ENCODE measurements at places on chromosomes 13 and 19.

GRCh38 chr19:44640518-44640917, 3.2 kb upstream of the PVR start:
- no peak for DNase-seq

DNA sequence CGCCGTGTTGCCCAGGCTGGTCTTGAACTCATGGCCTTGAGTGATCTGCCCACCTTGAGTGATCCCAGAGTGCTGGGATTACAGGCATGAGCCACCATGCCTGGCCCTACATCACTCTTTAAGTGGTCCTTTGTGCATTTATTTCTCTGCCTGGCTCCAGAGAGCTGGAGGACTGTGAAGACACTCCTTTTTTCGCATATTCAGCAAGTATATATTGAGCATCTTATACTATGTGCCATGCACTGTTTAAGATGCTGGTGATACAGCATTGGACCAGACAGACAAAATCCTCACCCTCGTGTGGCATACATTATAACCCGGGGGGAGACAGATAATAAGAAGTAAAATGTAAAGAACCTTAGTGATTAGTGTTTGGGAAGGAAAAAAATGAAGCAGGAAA, 66.8 kb upstream of the NPAS1 start:
- no peak for DNase-seq

GRCh38 chr19:33395561-33396550, 22.3 kb downstream of the CEBPG start:
- no peak for DNase-seq

GRCh38 chr13:42754801-42755510, 26.4 kb upstream of the FAM216B start:
- no peak for DNase-seq

- no peak for DNase-seq
Observed at GRCh38 chr13:38667526-38668109, 19.3 kb upstream of the FREM2 start.

- no peak for DNase-seq
Observed at GRCh38 chr13:39417643-39418042, 185.3 kb downstream of the LHFPL6 start.

DNA sequence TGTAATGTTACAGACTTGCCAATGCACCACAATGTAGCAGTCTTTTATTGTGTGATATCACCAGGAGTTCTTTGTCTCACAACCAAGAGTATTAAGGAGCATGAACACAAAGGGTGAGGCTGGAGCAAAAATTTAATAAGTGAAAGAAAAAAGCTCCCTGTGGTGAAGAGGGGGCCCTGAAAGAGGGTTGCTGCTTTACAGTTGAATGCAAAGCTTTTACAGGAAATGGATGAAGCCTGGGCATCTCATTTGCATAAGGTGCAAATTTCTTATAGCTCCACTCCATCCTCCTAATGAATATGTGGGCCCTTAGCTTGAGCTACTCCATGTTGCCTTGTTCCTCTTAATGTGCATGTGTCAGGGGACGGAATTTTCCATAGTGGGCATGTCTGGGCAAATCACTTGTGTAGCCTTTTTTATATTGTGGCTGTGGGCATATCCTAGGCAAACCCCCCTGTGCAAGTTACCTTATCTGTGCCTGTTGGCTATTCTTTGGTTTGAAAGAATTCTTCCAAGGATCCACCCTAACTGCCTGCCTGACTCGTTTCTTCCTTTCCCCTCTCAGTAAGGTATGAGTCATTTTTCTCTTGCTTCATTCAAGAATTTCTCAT, 45.3 kb upstream of the TRPC4 start:
- no peak for DNase-seq

- DNase-seq = no peak
Observed at GRCh38 chr13:91355826-91356710, 8.6 kb downstream of the MIR17HG start.

DNA sequence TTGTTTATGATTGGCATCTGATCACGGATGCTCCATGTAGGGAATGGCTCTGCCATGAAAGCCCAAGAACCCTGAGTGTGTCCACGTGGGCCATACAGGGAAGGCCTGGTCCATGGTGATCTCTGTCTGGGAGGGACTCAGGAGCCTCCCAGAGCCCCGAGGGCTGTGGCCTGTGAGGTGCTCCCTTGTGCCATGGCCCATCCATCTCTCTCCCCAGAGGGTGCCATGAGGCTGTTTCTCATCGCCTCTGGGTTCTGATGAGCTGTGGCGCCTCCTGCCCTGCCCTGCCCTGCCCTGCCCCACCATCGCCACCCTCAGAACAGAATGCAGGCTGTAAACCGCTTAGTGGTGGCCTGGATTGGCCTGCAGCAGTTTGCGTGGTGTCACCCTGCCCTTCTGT, 83.1 kb downstream of the ATP11A start:
- DNase-seq = no peak

GRCh38 chr13:27634231-27634630, 12.5 kb downstream of the POLR1D start:
- DNase-seq = no peak

DNA sequence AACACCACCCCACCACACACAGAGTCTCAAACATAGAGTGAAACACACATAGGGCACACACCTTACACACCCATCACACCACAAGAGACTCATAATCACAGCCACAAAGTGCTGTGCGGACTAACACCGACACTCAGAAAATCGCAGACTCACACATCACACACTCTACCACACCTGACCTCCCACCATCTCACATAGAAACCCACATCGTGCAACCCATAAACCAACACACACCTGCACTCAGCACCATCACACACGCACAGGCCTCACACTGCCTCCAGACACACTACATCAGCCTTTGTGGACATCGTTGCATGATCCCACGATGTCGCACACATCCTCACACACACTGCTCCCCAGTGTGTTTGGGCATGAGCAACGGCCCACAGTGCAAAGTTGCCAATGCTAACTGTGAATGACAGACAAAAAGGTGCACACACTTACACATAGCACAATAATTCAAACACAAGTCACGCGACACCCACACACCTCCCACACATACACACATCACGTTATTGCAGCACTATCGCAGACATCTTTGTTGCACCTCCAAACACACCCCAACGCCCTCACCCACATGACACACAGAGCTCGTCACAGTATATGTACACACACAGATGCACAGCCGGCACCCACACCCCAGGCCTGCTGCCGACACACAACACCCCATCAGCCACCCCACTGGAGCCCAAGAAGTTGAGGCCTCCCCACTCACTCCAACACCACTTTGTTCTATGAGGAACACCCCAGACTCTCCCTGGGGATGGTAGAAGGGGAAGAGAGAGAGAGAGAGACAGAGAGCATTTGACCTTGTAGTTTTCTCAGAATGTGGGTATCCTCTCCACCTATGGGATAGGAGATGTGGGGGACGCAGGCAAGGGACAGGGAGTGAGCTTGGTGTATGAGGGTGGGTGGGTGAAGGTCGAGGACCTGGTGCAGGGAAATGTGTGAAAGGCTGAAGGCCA, 1.2 kb upstream of the ATP1A3 start:
- DNase-seq = no peak

GRCh38 chr13:110010404-110011138, 224.2 kb upstream of the IRS2 start:
- DNase-seq = no peak

GRCh38 chr13:51714663-51715168, 89.2 kb downstream of the DHRS12 start:
- DNase-seq = no peak

- DNase-seq = no peak
Observed at GRCh38 chr13:54162069-54162468, 1133.5 kb downstream of the OLFM4 start.

GRCh38 chr19:56350416-56351045, 35.9 kb upstream of the ZSCAN5A start:
- DNase-seq = peak; percentile 43

GRCh38 chr19:38483016-38483630, 49.6 kb downstream of the RYR1 start:
- no peak for DNase-seq

GRCh38 chr19:47848823-47849473, 10.1 kb upstream of the TPRX2 start:
- no peak for DNase-seq

- DNase-seq = no peak
Observed at GRCh38 chr13:46899801-46900200, 2.9 kb upstream of the HTR2A start.

GRCh38 chr19:1253514-1254080, 5.2 kb downstream of the MIDN start:
- DNase-seq = peak; percentile 11

DNA sequence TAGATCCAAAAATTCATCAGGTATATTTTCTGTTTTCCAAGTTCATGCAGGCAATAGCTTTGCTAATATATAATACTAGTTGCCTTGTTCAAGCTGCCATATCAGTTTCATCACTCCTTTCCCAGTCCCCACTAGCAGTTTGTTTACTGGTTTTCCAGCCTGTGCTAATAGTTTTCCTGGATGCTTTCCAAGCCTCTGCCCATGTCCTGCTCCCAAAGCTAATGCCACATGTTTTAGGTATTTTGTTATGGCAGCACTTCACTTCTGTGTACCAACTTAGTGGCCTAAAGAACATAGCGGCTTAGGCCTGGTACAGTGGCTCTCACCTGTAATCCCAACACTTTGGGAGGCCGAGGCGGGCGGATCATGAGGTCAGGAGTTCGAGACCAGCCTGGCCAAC, 28.1 kb upstream of the ZNF527 start:
- no peak for DNase-seq

DNA sequence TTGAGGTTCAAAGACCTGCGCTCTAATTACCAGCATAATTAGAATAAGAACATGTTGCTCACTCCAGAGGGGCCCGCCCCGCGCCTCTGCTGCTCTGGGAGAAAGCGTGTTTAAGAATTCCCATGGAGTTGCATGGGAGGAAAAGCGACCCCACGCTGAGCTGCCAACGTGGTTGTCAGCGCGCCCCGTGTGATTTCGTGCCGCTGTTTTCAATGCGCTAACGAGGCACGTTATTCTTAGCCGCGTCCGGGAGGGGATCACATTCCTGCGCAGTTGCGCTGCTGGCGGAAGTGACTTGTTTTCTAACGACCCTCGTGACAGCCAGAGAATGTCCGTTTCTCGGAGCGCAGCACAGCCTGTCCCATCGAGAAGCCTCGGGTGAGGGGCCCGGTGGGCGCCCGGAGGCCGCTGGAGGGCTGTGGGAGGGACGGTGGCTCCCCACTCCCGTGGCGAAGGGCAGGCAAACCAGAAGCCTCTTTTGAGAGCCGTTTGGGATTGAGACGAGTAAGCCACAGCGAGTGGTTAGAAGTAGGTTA, 173.8 kb upstream of the SOX1 start:
- no peak for DNase-seq

DNA sequence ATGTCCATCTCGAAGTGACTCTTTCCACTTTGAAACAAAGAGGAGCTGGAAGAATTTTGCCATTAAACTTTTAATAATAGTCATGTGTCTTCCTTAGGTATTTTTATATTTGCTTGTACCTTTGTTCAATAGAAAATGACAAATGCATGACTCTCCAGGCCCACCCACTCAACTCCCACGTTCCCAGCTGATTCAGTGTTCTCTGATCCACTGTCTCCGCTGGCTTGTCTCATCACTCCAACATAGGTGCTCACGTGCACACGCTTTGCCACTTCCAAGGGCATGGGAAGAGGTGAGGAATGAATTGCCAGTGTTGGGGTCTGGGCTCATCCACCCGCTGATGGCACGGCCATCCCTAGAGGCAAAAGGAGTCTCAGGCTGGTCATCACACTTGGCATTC, 24.5 kb downstream of the RASL11A start:
- no peak for DNase-seq

- DNase-seq = no peak
Observed at GRCh38 chr19:48551437-48552302, at the start of gene SULT2B1. SULT2B1 (plus strand) TSS chr19:48552172; CDS start chr19:48552253, 81 bp downstream.

DNA sequence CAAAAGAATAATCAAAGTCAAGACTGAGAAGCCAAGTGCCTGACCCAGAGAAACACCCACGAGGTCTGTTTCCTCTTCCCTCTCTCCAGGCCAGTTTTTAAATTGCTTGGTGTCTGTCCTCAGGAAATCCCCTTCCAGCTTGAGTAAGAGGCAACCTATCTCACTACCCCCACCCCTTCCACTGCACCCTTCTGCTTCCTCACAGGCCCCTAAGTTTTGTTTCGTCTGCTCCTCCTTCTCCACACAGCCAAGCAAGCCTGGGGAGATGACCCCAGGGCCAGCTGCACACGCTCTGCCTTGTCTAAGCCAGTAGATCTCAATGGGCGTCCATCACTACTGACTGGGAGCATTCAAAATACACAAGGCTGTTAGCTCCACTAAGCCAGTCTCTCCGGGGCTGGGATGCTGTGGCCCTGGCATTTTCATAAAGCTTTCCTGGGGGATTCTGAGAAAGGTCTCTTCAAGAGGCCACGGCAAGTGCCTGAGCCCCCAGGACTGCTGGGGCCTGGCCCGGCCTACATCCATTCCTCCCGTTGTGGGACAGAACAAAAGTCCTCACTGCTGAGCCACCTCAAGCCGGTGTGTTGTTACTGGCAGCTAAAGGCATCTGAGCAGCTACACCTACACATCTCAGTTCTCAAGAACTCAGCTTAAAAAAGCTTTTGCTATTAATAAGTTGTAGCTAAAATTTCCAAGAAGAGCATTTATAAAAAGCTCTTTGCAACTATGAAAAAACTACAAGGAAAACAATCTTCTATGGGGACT, 14.9 kb upstream of the IL4I1 start:
- peak; percentile 42 for DNase-seq

- no peak for DNase-seq
Observed at GRCh38 chr19:13830114-13830740, 35.0 kb downstream of the ZSWIM4 start.

- no peak for DNase-seq
Observed at GRCh38 chr13:72295153-72295552, 428.1 kb upstream of the DACH1 start.

DNA sequence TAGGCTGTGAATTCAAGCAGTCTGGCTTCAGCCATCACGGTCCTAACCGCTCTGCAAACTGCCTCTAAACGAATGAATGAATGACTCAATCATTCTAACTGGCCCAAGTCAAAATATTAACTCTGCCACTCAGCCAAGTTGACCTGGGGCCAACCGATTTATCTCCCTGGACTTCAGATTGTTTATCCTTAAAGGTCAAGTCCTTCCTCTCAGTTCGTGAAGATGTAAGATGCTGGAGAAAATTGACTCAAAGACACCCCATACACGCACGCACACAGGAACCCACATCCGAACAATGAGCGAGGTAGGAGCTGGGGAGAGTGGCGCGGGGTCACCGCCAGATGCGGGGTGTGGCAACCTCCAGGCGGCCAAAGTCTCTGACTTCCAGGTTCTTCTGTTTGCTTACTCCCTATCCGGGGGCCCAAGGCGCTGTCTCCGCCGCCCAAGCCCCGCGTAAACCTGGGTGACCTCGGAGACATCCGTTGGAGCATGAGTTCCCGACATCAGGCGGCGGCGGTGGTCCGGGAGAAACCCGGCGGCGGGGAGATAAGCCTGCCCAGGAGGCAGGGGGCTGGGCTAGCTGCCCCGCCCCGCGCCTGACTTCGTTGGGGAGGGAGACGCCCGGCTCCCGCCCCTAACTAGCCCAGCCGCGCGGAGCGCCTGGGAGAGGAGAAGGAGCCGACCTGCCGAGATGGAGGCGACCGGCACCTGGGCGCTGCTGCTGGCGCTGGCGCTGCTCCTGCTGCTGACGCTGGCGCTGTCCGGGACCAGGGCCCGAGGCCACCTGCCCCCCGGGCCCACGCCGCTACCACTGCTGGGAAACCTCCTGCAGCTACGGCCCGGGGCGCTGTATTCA, at the start of gene CYP2S1:
CYP2S1 (plus strand) TSS at position 646 of the 856 bp plus-strand sequence; CDS start at position 692, 46 bp downstream.
- no peak for DNase-seq

Measured in naive B cell (primary cell).